Activated T-helper 9 cell treated with anti-CD3 and anti-CD28 coated beads, Interleukin-2, amount 50 U/mL, for 16 hours (primary cell): ENCODE measurements at places on chromosomes 4 and X.

- no peak for DNase-seq
These were observed 810.5 kb upstream of the ADGRL3 start for GRCh38 chr4:60389633-60390032.

- DNase-seq: no peak
These were observed 1.2 kb downstream of the MGST2 start for GRCh38 chr4:139666735-139667281.

- DNase-seq: no peak
These were observed 474.1 kb downstream of the PDGFC start for GRCh38 chr4:156497486-156497885.

- no peak for DNase-seq
These were observed 76.9 kb downstream of the PAQR3 start for GRCh38 chr4:78862314-78862737.

- DNase-seq: no peak
These were observed 79.3 kb downstream of the NFKB1 start for GRCh38 chr4:102580463-102580842.

DNA sequence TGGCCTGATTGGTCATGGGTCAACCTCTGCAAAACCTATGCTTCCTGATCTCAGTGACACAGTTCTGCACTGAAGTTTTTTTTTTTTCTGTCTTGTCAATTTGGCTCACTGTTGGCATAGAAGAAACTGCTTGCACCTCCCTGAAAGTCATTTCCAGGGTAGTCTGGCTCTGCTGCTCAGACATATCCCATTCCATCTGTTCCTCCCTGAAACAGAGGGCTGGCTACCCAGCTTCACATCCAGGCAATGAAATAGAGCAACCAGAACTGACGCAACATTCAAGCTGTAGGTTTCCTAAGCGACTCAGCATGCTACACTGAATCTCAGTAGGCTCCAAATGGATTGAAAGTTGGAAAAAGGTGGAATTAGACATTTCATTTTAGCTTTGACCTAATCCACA is 176.8 kb upstream of the MBNL3 start:
- no peak for DNase-seq

DNA sequence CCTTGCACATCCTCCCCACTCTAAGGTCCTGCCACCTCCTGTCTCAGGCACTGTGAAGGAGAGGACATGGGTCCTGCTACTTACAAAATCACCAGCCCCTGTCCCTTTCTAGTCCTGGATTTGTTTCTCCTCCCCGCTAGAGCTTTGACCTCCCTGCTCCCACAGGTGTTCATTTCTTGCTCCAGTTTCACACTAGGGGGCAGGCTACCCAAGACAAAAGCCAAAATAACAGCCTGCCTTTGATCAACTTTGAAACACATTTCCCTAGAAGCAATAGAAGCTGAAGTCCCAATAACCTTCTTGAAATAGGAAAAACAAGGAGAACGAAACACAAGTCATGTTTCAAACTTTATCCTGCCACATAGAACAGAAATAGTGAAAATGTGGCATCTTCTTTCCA is 164.4 kb downstream of the QDPR start:
- DNase-seq: no peak

- no peak for DNase-seq
These were observed 114.4 kb downstream of the GLRA3 start for GRCh38 chr4:174714393-174715211.

DNA sequence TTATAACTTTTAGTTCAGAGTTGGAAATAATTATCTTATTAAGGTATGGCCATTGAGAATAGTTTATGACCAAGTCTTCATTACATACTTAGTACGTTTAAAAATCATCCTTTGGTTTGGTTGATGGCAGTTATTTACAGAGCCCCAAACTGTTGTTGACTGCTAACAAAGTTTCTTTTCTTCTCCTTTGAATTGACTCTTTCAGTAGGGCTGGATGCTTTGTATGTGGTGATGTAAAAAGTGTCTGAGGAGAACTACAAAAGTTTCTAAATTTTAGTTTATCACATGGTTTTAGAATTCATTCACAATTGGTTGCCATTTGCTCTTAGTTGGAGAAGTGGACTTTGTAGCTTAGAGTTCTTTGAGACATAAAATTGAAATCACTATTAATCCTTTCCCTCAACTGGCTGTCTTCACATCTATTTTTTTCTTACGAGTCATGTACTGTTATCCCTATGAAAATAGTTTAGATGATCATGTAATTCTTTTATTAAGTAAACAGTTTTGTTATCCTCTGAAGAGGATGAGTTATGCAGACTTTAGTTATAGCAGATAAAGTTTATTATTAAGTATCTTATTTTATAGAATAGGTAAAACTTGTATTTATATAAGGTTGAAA is 14.8 kb downstream of the PTPN13 start:
- no peak for DNase-seq

DNA sequence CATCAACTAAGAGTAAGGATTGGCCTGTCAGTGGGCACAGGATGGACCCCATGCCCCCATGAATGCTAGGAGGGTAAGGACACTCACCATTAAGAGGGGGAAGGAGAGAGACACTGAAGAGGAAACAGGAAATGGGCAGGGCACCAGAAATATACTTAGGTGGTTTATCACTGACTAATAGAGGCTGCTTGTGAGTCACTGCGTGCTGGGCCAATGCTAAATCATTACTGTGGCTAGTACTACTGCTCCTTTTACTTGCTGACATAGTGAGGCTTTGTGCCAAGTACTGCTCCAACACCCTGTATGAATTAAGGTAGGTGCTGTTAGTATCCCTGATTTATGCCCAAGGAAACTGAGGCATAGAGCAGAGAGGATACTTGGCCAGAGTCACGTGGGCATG is 130.4 kb upstream of the FRMPD4 start:
- DNase-seq: no peak

- no peak for DNase-seq
These were observed 330.4 kb upstream of the NWD2 start for GRCh38 chr4:36914106-36914505.

GRCh38 chrX:36868592-36868991 is 139.6 kb upstream of the FAM47C start:
- DNase-seq: no peak

- no peak for DNase-seq
These were observed 71.4 kb downstream of the GBA3 start for GRCh38 chr4:22764183-22764582.

GRCh38 chr4:104210420-104210819 is 284.3 kb downstream of the CXXC4 start:
- no peak for DNase-seq

DNA sequence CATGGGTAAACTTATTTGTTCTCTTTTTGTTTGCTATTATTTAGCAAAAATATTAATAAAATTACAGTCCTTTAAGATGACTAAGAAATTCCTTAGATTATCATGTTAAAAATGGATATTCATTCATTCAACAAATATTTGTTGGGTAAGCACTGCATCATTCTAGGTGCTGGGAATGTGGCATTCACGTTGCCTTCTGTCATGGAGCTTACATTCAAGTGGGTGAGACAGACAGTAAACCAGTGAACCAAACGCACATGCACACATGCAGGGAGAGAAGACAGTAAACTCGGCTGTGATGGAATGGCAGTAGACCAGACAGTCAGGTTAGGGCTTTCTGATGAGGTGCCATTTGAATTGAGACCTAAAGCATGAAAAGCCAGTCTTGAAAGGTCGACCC is 91.8 kb downstream of the STOX2 start:
- DNase-seq: no peak

DNA sequence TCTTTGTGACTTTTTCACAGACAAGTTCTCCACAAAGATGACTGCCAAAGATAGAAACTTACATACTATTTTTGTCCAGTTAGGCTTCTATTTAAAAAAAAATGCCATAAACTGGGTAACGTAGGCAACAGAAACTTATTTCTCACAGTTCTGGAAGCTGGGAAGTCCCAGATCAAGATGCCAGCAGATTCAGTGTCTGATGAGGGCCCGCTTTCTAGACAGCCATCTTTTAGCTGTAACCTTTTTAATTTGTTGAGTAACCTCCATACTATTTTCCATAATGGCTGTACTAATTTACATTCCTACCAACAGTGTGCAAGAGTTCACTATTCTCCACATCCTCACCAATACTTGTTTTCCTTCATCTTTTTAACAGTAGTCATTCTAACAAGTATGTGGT is 55.5 kb downstream of the ARHGEF38 start:
- no peak for DNase-seq

DNA sequence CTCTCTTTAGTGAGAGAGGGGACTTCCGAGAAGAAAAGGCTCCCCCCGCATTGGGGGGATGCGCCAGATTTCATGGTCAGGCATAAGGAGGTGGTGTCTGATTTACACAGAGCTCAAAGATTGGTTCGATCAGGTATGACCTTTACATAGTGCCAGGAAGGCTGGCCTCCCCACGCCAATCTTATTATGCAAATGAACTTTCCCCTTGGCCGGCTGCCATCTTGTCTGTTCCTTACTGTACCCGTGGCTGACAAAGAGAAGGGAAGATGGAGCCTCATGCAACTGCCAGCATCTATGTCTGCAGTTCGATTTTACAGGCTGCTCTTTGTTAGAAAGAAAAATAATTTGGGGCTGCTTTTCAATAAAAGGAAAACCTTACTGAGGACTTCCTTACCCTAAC is 197.2 kb downstream of the GPM6A start:
- DNase-seq: no peak

GRCh38 chrX:66030505-66031317 is 9.2 kb downstream of the VSIG4 start:
- no peak for DNase-seq

GRCh38 chr4:33882246-33882990 is 2361.9 kb downstream of the ARAP2 start:
- no peak for DNase-seq

- DNase-seq: no peak
These were observed 21.7 kb upstream of the MTM1 start for GRCh38 chrX:150546711-150547153.

DNA sequence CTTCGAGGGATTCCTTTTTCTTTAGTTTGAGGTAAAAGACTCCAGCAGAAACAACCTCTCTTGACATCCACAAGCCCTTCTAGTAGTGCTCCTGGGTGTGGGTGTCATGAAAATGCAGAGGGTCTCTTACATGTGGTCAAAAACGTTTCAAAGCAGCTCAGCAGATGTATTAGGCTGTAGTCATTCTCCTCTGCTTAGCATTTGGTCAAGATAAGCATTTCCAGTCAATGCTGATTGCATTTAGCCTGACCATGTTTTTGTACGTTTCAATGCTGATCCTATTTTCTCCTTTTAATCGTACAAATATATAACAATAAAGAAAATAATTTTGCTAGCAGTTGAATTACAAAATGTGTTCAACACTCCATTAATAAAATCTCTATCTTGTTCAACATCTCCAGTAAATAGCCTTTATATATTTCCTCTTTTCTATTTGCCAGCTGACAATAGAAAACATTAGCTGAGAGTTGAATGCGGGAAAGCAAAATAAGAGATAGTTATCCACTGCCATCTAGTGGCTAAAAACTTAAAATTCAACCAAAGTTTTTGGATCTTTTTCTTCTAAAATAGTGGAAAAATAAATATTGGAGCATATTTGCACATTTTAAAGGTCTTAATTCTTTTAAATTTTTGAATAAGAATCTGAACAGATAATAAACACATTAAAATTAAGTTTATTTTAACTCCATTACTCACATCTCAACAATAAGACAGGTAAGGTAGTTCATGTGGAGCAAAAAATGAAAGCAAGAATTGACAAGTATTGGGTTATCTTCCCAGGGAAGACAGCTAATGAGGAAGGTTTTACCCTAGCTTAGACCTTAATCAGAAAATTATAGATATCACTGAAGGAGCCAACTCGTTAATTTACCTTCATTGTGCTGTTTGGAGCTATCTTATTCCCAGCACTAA is 15.2 kb upstream of the PACRGL start:
- DNase-seq: no peak

GRCh38 chr4:148926276-148927260 is 484.4 kb upstream of the NR3C2 start:
- DNase-seq: no peak

DNA sequence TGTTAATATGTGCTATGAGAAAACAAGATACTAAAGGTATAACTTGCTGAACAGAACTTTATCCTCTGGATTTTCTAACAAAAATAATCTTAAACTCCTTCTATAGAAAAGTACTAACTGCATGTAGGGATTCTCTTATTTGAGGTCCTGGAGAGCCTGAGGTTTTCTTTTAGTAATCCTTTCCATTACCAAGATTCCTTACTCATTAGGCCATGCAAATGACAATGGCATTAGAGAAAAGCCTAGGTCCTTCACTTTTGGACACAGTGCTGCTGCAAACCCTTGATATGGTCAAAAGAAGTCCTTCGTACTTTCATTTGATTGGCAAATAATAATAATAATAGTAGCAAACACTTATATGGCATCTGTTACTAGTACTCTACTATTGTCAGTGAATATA is 3.2 kb downstream of the MMRN1 start:
- DNase-seq: no peak

GRCh38 chr4:157096439-157096838 is 20.5 kb downstream of the GLRB start:
- DNase-seq: no peak

- no peak for DNase-seq
These were observed 35.5 kb downstream of the TBC1D9 start for GRCh38 chr4:140720387-140721304.

GRCh38 chr4:102586002-102586643 is 85.0 kb downstream of the NFKB1 start:
- DNase-seq: no peak

DNA sequence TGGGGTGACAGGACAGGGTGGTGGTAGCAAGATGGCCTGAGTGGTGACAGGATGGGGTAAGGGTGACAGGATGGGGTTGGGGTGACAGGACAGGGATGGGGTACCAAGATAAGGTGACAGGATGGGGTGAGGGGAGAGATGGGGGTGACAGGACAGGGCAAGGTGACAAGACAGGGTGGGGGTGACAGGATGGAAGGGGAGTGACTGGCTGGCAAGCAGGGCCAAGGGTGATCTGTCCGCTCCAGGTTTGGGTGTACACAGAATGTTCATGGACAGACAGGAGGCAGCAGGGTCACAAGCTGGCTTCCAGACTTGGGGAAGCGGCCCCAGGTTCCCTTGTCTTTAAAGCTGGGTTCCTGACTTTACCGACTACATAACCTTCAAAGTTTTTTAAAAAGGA is 23.3 kb downstream of the RNF212 start:
- no peak for DNase-seq

DNA sequence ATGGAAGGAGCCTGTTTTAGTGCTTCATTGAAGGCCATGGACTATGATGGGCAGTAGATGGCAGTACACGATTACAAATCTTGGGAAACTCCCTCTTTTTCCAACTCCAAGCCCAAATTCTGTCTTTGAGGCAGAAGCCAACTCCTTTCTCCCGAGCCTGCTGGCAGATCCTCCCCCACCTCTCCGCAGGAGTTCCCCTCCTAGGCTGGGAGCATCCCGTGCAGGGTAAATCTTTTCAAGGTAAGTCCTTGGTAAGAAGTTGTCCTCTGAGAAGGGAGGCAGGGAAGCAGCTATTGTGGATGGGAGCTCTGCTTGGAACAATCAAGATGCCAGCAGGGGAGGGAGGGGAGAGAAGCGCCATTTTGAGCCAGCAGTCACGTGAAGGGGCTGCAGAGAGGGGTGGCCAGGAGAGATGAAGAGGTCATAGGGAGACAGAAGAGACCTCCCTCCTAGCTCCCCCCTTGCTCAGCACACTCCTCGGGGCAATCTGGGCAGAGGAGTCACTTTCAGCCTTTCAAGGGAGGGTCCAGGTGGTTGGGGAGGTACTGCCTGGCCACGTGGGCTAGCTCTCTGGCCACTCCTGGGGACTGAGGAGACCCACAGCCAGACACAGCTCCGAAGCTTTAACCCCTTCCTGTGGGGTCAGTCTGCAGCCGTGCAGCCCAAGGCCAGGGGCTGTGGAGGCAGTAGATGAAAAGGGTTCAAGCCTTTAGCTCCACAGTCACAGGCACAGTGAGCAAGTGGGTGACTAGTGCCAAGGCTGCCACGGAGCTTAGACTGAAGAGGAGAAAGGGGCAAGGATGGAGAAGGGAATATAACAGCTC is 9.6 kb downstream of the CC2D2A start:
- no peak for DNase-seq

GRCh38 chr4:56240554-56241174 is 146.6 kb downstream of the AASDH start:
- no peak for DNase-seq
